ENCODE measurements at places on chromosomes 6 and 20.

DNA sequence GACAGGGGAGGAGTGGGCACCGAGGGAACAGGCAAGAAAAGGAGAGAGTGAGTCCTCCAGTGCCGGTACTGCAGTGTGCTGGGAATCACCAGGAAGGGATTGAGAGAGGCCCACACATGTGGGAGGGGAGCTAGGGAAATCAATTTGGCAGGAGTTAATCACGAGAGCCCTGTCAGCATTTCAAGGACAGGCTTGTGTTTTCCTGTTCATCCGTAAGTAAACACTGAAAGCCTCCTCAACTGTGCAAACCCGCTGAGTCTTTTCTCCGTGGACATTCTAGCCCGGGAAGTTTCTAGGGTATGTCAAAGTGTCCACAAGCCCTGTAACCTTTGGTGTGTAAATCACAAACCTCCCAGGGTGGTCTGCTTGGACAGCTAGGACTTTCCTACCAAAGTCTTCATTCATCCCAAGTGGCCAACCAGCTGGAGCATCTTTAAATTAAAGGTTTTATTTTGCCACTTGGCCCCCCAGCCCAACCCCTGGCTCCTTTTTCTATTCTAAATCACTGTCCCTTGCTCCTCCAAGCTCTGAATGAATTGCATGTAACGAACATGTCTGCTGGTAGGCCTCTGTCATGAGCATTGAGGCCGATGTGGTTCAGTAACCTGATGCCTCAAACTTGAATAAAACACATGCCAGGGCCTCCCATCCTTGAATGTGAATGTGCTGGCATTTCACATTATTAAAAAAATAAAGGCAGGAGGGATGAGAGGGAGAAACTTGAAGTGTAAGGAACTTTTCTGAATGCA is 149.1 kb downstream of the ZNF217 start:
- DNase-seq = no peak

GRCh38 chr20:61210862-61211261 is 41.2 kb upstream of the CDH4 start:
- no peak for DNase-seq

DNA sequence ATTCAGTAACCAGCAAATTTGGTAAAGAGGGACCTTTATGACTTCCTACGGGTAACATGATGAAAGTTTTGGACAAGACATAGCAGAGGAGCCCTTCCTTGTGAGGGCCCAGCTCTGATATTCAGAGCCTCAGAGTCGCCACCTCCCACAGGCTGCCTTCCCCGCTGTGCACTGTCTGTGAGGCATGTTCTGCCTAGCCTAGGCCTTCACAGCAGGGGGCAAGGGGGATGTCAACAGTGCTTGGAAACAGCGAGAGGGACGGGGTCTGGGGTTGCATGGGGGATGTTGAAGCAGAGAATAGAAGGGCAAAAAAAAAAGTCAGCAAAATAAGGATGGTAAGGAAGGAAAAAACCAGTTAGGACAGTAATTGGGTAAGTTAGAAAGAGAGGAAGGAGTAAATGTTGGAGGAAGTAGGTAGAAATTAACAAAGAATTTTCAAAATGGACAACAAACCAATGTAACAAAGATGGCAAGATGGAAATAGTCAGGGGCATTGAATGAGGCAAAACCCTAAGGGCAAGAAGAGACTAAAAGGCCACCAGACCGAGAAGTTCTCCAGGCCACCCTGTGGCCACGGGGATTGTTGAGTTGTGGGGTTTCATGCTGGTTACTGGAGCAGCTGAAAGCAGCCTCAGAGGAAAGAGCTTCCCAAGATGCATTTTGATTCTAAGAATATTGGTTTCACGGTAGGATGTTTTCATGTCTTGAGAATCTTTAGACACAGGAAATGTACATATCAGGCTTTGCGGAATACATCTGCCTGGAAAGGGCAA is 139.8 kb downstream of the LY86 start:
- no peak for DNase-seq

DNA sequence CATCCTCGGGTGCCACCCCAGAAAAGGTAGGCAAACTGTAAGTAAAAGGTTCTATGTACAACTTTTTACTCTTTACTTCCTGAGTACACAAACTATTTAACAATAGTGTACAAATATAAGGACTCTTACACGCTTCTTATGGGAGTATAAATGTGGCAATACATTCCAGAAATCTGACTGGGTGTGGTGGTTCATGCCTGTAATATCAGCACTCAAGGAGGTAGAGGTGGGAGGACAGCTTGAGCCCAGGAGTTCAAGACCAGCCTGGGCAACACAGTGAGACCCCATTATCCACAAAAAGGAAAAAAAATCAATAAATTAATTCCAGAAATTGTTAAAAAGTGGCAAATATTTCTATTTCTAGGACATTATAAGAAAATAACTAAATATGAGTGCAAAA is 48.9 kb downstream of the PIGU start:
- DNase-seq = no peak

GRCh38 chr6:119284861-119285521 is 64.6 kb downstream of the MAN1A1 start:
- no peak for DNase-seq

DNA sequence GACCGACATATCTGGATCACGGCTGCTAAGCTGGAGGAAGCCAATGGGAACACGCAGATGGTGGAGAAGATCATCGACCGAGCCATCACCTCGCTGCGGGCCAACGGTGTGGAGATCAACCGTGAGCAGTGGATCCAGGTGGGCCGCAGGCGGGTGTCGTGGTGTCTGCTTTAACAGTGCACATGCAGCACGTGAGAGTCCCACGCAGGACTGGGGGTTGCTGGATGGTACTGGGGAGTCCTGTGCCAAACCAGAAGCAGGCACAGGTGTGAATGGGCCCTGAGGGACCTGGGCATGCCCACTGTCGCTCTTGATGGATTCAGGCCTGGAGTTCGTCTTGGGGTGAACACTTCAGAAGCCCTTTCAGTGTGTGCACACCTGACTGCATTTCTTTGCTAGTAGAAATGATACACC is 24.6 kb upstream of the C20orf204 start:
- DNase-seq = no peak

All from EH (cell line).